ENCODE measurements at places on chromosomes 13 and 19. TPM values are rescaled to one million over a fixed set of nuclear protein-coding genes. Genes with fewer than 3 reads are reported as not detected.

DNA sequence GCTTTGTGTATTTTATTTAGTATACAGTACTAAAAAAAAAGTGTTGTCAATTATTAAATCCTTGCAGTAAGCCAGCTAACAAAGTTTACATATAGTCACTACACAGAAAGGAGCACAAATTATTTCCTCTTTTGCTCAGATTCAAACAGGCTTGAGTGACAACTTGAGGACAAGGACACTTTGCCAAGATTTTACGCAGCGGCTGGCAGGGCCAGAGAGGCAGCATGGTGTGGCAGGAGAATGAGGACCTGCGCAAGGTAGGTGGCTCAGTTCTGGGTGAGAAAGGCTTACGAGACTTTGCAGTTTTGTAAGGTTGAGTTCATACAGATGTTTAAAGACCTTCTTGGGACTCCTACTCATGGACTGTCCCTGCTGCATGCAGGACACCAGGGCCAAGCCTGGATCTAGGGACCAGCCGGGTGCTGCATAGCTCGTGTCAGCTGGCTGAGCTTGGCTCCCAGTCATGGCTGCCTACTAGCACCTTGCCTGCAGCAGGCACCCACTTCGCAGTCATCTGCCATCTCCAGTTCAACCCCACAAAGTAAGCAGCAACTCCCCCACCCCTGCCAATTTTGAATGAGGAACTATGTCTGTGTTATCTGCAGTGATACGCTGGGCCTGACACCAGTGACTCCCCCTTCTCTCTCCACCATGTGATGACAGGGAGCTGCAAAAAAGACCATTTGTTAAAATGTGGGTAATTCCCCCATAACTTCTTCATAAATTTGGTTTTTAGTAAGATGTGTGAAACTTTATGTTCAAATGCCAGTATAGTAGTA is 3.7 kb upstream of the TUBA3C start:
- DNase-seq, result no peak

The KLF1 gene
- 0.20 TPM for total RNA-seq

The ZNF135 gene
- total RNA-seq, result not detected

DNA sequence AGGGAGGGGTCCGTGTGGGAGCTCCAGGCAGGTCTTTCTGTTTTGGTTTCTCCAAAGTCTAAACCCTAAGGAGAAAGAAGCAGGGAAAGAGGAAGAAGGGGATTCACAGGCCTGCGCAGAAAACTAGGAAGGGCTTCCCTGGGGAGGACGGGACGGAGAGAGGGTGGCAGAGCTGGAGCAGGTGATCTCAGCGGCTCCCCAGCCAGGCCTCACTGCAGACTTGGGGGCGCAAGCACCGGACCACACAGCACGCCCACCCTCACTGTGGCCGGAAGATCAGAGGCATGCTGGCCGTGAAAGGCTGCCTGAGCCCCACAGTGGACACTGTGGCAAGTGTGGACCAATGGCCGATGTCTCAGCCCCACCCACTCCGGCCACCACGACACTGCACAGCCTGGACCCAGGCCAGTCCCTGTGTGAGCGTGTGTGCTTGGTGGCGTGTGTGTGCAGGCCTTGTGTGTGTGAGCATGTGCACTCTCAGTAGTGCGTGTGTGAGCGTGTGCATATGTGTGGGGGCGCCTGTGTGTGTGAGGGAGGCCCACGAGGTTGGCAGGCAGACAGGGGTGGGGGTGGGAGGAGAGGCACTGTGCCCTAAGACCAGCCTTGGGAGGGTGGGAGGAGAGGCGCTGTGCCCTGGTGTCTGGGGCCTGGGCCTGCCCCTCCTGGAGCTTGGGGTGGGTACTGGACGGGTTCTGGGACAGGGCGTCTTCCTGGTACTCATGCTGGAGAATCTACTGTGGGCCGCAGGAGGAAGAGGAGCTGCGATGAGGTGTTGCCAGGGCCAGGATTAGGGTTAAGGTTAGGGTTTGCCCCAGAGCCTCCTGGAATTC is 15.4 kb upstream of the TMEM255B start:
- no peak for DNase-seq

GRCh38 chr19:6038634-6039405 is 60.9 kb upstream of the RANBP3 start:
- peak; percentile 16 for DNase-seq

The TGDS gene
- total RNA-seq, result 19.7 TPM

The ANGPTL8 gene
- not detected for total RNA-seq

GRCh38 chr13:85528491-85529217 is 270.6 kb downstream of the SLITRK6 start:
- DNase-seq, result no peak

DNA sequence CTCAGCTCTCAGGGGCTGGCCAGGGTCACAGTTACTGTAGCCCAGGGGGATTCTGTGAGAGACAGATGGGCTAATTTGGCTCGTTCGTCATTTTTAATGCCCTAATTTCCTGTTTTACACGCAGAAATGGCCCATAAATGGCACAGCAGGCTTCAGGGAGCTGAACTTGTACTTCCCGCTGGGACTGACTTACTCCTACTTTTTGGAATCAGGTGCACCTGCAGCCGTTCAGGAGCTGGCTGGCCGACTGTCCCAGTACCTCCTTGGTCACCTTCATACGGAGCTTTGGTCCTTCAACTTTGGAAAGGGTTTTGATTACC is 62.4 kb upstream of the URI1 start:
- no peak for DNase-seq

Measured in activated CD4-positive, alpha-beta memory T cell treated with anti-CD3 and anti-CD28 coated beads, Interleukin-2, amount 10 ng/mL, durations not matched to agents 7 days and 5 days (primary cell).